A549 treated with dexamethasone at 1 μM for 4 hours (cell line): ENCODE measurements at places on chromosomes 5 and 9. TPM values are rescaled to one million over a fixed set of nuclear protein-coding genes. Genes with fewer than 3 reads are reported as not detected.

Gene PCDHB4
- total RNA-seq, result 0.02 to 0.12 TPM (median 0.02 TPM) in 3 of 5 replicates, not detected in the others

Gene FSD1L
- total RNA-seq, result 2.0 to 5.1 TPM (median 3.5 TPM) in 5 replicates

Gene SOHLH1
- total RNA-seq, result 0.06 to 0.11 TPM in 2 of 5 replicates, not detected in the others

Gene LCN9
- total RNA-seq, result 0.14 to 0.30 TPM (median 0.22 TPM) in 3 of 5 replicates, not detected in the others

Gene CDX1
- total RNA-seq, result not detected in 5 replicates

Gene IL7R
- total RNA-seq, result 0.19 to 0.87 TPM (median 0.45 TPM) in 5 replicates

Gene JAKMIP2
- total RNA-seq, result not detected in 5 replicates

Gene LCN12
- 0.48 to 1.6 TPM (median 1.3 TPM) in 5 replicates for total RNA-seq

Gene GARIN3
- not detected in 5 replicates for total RNA-seq

Gene F12
- 14.4 to 21.3 TPM (median 19.4 TPM) in 5 replicates for total RNA-seq

Gene SMC5
- total RNA-seq, result 12.3 to 20.5 TPM (median 17.1 TPM) in 5 replicates

Gene DNM1
- total RNA-seq, result 62.4 to 106 TPM (median 95.8 TPM) in 5 replicates

Gene ZDHHC11B
- 0.87 to 1.4 TPM (median 1.3 TPM) in 5 replicates for total RNA-seq

Gene DAPK1
- 21.1 to 31.2 TPM (median 28.0 TPM) in 5 replicates for total RNA-seq

Gene FBP1
- total RNA-seq, result 0.05 to 0.12 TPM in 2 of 5 replicates, not detected in the others

Gene PCSK1
- total RNA-seq, result 0.12 to 0.31 TPM (median 0.24 TPM) in 5 replicates

Gene TCF7
- 9.6 to 13.2 TPM (median 12.5 TPM) in 5 replicates for total RNA-seq

Gene RASEF
- total RNA-seq, result 5.1 to 8.3 TPM (median 7.3 TPM) in 5 replicates

Gene APBA1
- 0.13 to 0.68 TPM (median 0.15 TPM) in 5 replicates for total RNA-seq

Gene PTGES
- total RNA-seq, result 152 to 184 TPM (median 163 TPM) in 5 replicates

Gene PLAC8L1
- total RNA-seq, result 0.21 to 0.38 TPM (median 0.27 TPM) in 3 of 5 replicates, not detected in the others
